ENCODE measurements at places on chromosomes 7 and 10.
A peak's percentile ranks its signal among the peaks of the same experiment; 100 is the strongest.

GRCh38 chr7:77184990-77185389 lies 14.6 kb downstream of the FGL2 start:
- no peak for DNase-seq

GRCh38 chr7:88165697-88166096 lies 54.1 kb downstream of the SRI start:
- DNase-seq: no peak

DNA sequence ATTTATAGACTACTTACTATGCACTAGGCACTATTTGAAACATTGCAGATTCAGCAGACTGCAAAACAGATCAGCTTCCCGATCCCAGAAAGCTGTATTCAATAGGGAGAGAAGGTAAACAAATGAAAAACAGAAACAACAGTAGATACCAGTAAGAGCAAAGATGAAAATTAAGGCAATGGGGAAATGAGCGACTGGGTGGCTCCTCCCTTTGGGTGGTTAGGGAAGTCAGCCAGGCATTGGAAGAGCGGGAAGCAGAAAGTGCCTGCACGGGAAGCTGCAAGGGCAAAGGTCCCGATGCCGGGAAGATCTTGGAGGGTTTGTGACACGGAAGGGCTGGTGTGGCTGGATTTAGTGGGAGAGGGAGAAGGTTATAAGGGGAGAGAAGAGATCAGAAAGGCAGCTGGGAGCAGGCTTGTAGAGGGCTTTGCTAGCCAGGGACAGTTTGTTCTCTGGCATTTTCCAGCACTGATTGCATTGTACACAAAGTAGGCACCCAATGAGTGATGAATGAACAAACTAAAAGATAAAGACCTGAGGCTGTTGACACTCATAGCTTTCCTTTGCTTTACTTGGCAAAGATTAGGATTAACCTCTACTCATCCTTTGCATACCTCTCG lies 67.8 kb downstream of the NAMPT start:
- DNase-seq: peak; percentile 87

DNA sequence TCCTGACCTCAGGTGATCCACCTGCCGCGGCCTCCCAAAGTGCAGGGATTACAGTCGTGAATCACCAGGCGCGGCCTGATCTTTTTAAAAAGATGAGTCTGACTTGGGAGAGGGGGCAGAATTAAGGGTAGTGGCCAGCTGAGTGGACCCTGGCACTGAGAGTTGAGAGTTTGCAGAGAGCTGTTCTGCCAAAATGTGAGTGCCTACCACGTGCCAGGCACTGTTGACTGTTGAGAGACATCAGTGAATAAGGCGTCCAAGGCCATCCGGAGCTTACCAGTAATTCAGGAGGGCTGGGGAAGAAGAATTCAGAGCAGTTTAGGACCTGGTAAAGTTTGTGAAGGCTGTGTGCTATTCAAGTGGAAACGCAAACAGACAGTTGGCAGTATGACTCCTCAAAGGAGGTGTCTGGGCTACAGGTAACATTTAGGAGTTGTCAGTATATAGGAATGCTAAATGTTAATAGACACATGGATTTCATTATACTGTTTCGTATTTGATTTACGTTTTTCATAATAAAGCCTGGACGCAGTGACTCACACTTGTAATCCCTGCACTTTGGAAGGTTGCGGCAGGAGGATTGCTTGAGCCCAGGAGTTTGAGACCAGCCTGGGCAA lies 1.5 kb downstream of the NIPSNAP2 start:
- peak; percentile 48 for DNase-seq

- no peak for DNase-seq
Observed at GRCh38 chr7:152925412-152926147, 166.0 kb downstream of the ACTR3B start.

- DNase-seq: no peak
Observed at GRCh38 chr10:122830965-122831353, 14.7 kb downstream of the CUZD1 start.

GRCh38 chr7:91198371-91198770 lies 65.9 kb upstream of the FZD1 start:
- DNase-seq: peak; percentile 25

- peak; percentile 40 for DNase-seq
Observed at GRCh38 chr7:140719721-140720120, 23.2 kb downstream of the NDUFB2 start.

- no peak for DNase-seq
Observed at GRCh38 chr7:85292908-85293576, 106.2 kb upstream of the SEMA3D start.

DNA sequence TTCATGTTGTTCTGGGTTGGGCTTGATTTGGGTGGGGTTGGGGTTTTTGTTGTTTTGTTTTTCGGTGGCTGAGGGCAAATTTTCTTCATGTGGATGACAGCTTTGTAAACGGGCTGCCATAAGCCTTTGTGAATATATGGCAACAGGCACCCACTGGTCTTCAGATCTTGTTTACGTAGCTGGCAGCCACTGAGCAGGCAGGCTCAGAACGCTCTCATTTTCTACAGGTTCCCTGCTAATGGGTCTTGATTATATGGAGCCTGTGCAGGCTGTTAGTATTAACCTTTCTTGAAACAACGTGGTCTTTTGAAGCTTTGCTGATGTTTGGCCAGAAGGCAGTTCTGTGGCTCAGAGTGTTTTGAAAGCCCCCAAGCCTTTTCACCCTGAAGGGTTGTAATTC lies 199.7 kb downstream of the TNS3 start:
- DNase-seq: no peak

DNA sequence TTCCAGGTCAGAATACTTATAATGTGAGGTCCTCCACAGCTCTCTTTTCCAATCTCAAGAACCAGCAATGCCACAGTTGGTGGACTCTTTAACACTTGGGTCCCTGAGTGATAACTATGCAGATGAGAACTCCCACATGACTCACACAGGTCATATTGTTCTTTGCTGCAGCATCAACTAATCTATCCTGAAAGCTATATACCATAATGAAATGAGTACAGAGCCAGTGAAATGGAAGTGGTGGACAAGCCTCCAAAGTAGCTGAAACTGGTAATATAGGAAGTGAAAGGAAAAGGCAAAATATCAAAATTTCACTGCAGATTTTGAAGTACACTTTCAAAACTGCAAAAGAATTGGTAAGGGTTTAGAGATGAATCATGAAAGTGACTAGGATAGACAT lies 45.6 kb downstream of the SORCS1 start:
- no peak for DNase-seq

- DNase-seq: no peak
Observed at GRCh38 chr10:131121511-131122035, 189.9 kb downstream of the TCERG1L start.

DNA sequence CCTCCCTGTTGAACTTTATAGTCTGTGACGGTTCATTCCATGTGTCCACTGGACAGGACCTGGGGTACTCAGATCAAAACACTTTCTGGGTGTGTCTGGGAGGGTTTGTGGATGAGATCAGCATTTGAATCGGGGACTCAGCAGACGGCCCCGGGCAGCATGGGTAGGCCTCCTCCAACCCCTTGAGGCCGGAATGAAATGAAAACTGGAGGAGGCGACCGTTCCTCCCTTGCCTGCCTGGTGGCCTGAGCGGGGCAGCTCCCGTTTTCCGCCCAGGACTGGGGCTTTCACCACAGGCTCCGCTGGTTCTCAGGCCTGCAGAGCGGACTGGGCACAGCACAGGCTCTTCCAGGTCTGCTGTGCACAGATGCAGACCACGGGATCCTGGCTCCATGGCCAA lies 247.7 kb downstream of the MAD1L1 start:
- DNase-seq: no peak

DNA sequence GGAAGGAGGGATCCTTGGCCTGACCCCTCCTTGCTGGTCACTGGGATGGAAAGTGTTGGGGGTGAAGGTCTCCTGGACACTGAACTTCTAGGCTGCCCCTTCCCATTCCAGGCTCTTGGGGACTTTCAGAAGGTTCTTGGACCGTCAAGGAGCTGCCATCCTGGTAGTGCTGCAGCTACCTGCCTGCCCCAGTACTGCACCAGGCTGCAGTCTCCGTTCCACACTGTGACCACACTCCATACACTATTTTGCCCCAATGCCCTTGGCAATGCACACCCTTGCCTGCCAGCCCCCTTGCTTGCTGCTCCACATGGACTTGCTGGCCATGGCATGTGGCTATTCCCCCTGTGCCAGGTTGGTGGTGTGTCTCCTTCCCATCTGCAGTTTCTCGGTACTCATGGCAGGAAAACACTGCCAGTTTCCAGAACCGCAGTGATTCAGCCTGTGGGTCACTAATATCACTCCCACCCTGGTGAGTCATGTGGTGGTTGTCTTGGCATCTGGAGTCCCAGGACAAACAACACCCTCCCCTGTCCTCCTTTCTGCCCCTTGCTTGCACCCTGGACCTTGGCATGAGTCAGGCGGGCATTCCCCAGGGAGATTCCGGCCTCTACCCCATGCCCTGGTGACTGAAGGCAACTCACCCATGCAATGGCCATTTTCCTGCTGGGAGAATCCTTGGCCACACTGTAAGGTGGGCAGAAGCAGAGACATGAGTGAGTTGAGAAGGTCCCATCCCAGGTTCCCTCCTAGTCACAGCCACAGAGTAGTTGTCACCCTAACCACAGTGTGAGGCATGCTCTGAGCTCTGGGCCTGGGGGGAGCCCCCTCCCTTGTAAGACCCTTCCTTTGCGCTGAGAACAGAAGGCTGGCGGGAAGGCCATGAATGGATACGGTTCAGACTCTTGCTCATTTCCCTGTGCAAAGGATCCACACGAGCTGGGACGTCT lies 32.8 kb downstream of the GOLGA7B start:
- peak; percentile 10 for DNase-seq

- DNase-seq: no peak
Observed at GRCh38 chr10:11609492-11610093, 1.9 kb downstream of the USP6NL start.

- peak; percentile 74 for DNase-seq
Observed at GRCh38 chr10:44801383-44802327, 109.5 kb upstream of the TMEM72 start.

DNA sequence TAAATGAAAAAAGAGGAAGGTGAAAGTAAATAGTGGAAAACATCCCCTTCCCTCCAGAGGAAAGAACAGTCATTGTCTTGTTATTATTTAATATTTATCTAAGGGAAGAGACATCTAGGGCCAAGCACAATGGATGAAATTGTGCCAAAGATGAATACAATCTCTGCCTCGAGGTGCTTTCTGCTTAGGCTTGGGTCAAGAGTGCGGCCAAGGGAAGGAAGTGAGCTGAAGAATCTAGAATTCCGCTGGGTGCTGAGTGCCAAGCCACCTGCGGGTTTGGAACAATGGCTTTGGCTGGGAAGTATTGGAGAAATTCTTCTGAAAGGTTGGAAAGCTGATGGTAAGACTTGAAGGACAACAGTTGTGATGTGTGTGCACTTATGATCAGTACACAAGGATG lies 531.3 kb upstream of the FZD8 start:
- DNase-seq: no peak

DNA sequence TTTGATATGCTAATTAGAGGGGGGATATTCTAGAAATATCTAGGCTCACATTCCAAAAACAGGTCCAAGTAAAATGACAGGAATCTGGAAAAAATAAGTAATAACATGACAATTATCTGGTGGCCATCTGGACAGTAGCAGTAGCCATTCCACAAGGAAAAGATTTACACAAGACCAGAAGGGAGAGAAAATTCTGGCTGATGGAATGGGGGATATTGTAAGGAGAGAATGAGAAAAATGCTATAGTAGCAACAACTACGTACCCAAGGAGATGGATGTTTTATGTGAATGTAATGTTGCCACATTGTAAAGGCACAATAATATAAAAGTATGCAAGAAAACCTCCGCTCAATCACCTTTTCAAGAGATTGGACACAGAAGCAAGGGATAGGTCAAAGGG lies 5.4 kb downstream of the MYOF start:
- no peak for DNase-seq

DNA sequence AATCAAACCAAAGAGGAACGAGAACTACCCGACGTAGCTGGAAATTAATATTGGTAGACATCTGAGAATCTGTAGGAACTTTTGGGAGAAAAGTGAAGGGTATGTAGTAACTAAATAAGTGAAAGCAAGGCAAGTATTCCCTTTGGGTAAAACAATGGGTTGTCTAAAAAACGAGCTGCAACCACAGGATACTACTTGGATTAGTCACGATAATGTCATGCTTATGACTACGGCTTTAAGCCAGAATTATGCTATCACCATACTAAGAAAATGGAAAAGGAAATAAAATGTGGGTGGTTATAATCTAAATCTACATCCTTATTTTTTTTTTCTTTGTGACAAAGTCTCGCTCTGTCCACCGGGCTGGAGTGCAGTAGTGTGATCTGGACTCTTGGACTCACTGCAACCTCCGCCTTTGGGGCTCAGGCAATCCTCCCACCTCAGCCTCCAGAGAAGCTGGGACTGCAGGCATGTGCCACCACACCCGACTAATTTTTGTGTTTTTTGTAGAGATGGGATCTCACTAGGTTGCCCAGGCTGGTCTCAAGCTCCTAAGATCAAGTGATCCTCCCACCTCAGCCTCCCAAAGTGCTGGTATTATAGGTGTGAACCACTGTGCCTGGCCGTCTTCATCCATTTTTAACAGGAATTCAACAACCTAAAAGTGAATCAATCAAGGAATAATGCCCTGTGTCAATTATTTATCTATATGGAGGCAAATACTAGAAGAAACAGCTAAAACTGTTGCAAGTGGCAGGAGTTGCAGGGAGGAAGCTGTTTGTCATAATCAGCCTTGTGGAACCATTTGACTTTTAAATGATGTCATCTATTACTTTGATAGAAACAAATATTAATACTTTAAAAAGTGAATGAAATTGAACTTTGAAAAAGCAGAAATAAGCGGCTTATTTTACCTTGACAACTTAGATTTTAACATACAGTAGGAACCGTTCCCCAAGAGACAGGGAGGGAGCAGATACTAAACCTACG lies 189.3 kb downstream of the PRPF18 start:
- peak; percentile 88 for DNase-seq

- DNase-seq: no peak
Observed at GRCh38 chr7:139271718-139272628, 40.9 kb downstream of the UBN2 start.

GRCh38 chr10:30116041-30116491 lies 56.7 kb upstream of the JCAD start:
- DNase-seq: no peak

GRCh38 chr10:71434760-71435394 lies 38.2 kb downstream of the CDH23 start:
- DNase-seq: no peak

- DNase-seq: no peak
Observed at GRCh38 chr10:116665541-116666125, 44.9 kb downstream of the PNLIPRP2 start.
